GM23338 (cell line): ENCODE measurements at places on chromosomes 5 and 9. TPM values are rescaled to one million over a fixed set of nuclear protein-coding genes. Genes with fewer than 3 reads are reported as not detected.

IL5 gene
- total RNA-seq, result not detected in 2 replicates

GFI1B gene
- total RNA-seq, result 0.38 and 1.0 TPM in 2 replicates

AGXT2 gene
- total RNA-seq, result not detected in 2 replicates

ARHGEF39 gene
- 16.8 and 25.7 TPM in 2 replicates for total RNA-seq

GCNT4 gene
- total RNA-seq, result 3.3 and 5.4 TPM in 2 replicates

ZDHHC11B gene
- total RNA-seq, result 1.2 and 1.3 TPM in 2 replicates

GRK6 gene
- 37.2 and 56.8 TPM in 2 replicates for total RNA-seq

MROH2B gene
- not detected in 2 replicates for total RNA-seq

KCTD16 gene
- total RNA-seq, result 0.16 and 0.76 TPM in 2 replicates

DBH gene
- 0.24 TPM in 1 of 2 replicates, not detected in the other for total RNA-seq

FBP2 gene
- total RNA-seq, result not detected in 2 replicates

GADD45G gene
- total RNA-seq, result 12.7 and 15.8 TPM in 2 replicates

EFNA5 gene
- 7.5 and 18.1 TPM in 2 replicates for total RNA-seq

PCDHGB4 gene
- 13.0 and 16.6 TPM in 2 replicates for total RNA-seq

STPG3 gene
- total RNA-seq, result not detected in 2 replicates

EQTN gene
- 0.24 TPM in 1 of 2 replicates, not detected in the other for total RNA-seq

PTGDS gene
- 1.9 TPM in 1 of 2 replicates, not detected in the other for total RNA-seq

PPP2R2B gene
- total RNA-seq, result 21.3 and 23.1 TPM in 2 replicates

PCDHGB2 gene
- total RNA-seq, result 5.0 and 5.8 TPM in 2 replicates

TLR4 gene
- total RNA-seq, result 0.17 and 0.27 TPM in 2 replicates

ADAMTS19 gene
- 27.4 and 37.9 TPM in 2 replicates for total RNA-seq

ZFR gene
- total RNA-seq, result 103 and 107 TPM in 2 replicates
